CD4-positive, CD25-positive, alpha-beta regulatory T cell (primary cell): ENCODE measurements at places on chromosomes 7 and 10. TPM values are rescaled to one million over a fixed set of nuclear protein-coding genes. Genes with fewer than 3 reads are reported as not detected.

GRCh38 chr7:39429421-39429820 lies 136.8 kb upstream of the YAE1 start:
- H3K36me3 ChIP-seq, result no peaks in the 10 kb centered on the region
- H3K27ac ChIP-seq, result no peak overlapping the region
- no peaks in the 10 kb centered on the region for H3K4me1 ChIP-seq

Gene COX15
- total RNA-seq, result 18.0 TPM

- H3K27me3 ChIP-seq, result no peaks in the 10 kb centered on the region
- no peak overlapping the region for H3K27ac ChIP-seq
- H3K4me3 ChIP-seq, result no peak overlapping the region
- no peaks in the 10 kb centered on the region for H3K4me1 ChIP-seq
- H3K36me3 ChIP-seq, result no peaks in the 10 kb centered on the region
Measured at GRCh38 chr7:40324914-40325313, 190.1 kb downstream of the SUGCT start.

Gene PCLO
- total RNA-seq, result not detected

DNA sequence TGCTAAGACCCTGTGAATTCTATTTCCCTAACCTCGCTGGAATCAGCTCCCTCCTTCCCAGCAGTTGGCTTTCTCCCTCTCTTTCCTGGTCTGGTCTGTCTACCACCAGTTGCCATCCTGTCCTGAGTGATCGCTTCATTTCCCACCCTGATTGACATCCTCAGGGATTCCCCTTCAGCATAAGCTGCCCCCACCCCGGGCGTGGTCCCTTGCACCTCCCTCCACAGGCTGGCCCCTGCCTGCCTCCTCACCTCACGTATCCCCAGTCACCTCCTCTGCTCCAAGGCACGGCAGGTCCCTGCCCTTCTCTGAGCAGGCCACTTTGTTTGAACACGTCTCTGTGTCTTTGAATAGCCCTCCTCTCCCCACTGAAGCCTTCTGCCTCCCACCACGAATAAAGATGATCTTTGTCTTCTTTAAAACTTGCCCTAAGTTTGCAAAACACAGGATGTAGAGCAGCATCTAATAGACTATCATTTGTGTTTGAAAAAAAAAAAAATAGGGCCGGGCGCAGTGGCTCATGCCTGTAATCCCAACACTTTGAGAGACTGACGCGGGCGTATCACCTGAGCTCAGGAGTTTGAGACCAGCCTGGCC lies 233.5 kb downstream of the CUX1 start:
- H3K27me3 ChIP-seq, result no peaks in the 10 kb centered on the region
- H3K27ac ChIP-seq, result no peak overlapping the region
- no peak overlapping the region for H3K4me3 ChIP-seq
- no peak for DNase-seq
- H3K4me1 ChIP-seq, result no peaks in the 10 kb centered on the region
- H3K36me3 ChIP-seq, result no peaks in the 10 kb centered on the region

GRCh38 chr10:68330852-68331454 lies 911 bp upstream of the HNRNPH3 start:
- H3K36me3 ChIP-seq, result no peaks in the 10 kb centered on the region
- peak overlapping the region; percentile 95 for H3K4me3 ChIP-seq
- H3K4me1 ChIP-seq, result peaks cover 23% of the 10 kb centered on the region
- H3K27ac ChIP-seq, result peak overlapping the region; percentile 97

Gene CLEC2L
- total RNA-seq, result 0.39 TPM

- no peak for DNase-seq
- H3K4me1 ChIP-seq, result no peaks in the 10 kb centered on the region
- no peaks in the 10 kb centered on the region for H3K27me3 ChIP-seq
Measured at GRCh38 chr10:30247704-30248103, 101.4 kb downstream of the MTPAP start.

- H3K27me3 ChIP-seq, result no peaks in the 10 kb centered on the region
- H3K36me3 ChIP-seq, result no peaks in the 10 kb centered on the region
- H3K4me3 ChIP-seq, result no peak overlapping the region
- no peak for DNase-seq
- no peak overlapping the region for H3K27ac ChIP-seq
Measured at GRCh38 chr7:44143646-44144250, 2.6 kb upstream of the MYL7 start.

Gene SFRP5
- not detected for total RNA-seq

Gene CCDC136
- total RNA-seq, result 14.1 TPM

GRCh38 chr10:128065881-128066534 lies 60.2 kb downstream of the MKI67 start:
- no peak overlapping the region for H3K27ac ChIP-seq
- DNase-seq, result no peak
- H3K4me1 ChIP-seq, result peaks cover 47% of the 10 kb centered on the region

DNA sequence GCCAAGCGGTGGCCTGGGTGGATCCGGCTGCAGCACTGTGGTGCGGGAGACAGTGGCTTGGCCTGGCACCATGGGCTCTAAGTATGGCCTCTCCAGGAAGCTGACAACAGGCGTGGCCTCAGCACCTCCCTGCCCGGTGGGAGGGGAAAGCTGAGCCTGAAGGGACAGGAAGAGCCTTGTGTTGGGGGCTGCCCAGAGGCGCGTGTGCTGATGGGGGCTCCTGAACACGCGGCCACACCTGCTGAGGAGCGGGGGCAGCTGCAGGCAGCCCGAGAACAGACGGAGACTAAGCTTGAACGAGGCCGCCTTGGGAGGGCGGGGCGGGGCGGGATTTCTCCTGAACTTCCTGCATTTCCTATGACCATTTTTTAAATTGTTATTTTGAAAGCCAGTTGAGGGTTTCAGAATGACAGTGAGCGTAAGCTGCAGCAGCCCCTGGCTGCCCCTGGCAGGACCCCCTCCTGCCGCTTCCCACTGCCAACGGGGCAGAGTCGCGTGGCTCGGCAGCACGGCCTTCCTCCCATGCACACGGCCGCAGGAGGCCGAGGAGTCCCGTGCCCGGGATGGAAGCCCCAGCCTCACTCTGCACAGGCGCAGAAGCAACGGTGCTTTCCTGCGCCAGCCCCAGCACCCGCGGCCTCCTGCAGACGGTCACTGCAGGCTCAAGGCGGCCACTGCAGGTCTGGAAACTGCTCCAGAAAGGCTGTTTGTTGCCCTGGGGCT lies 43.2 kb downstream of the DPYSL4 start:
- no peaks in the 10 kb centered on the region for H3K27me3 ChIP-seq
- H3K4me3 ChIP-seq, result peak overlapping the region; percentile 19
- H3K36me3 ChIP-seq, result no peaks in the 10 kb centered on the region
- H3K27ac ChIP-seq, result peak overlapping the region; percentile 51

DNA sequence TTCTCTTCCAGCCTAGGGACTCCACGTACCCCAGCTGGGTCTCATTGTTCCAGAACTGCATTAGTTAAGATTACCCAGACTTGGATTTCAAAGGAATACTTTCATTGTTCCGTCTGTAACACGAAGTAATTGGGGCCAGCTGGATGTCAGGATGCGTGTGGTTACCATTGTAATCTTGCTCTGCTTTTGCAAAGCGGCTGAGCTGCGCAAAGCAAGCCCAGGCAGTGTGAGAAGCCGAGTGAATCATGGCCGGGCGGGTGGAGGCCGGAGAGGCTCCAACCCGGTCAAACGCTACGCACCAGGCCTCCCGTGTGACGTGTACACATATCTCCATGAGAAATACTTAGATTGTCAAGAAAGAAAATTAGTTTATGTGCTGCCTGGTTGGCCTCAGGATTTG lies 21.0 kb downstream of the LRRC17 start:
- no peaks in the 10 kb centered on the region for H3K4me1 ChIP-seq
- H3K36me3 ChIP-seq, result no peaks in the 10 kb centered on the region
- no peak overlapping the region for H3K4me3 ChIP-seq
- no peak overlapping the region for H3K27ac ChIP-seq
- no peak for DNase-seq
- H3K27me3 ChIP-seq, result peaks cover 2% of the 10 kb centered on the region

GRCh38 chr10:122034149-122034756 lies 45.3 kb downstream of the TACC2 start:
- no peaks in the 10 kb centered on the region for H3K36me3 ChIP-seq
- no peak for DNase-seq
- H3K27me3 ChIP-seq, result no peaks in the 10 kb centered on the region
- no peak overlapping the region for H3K27ac ChIP-seq
- no peaks in the 10 kb centered on the region for H3K4me1 ChIP-seq
- no peak overlapping the region for H3K4me3 ChIP-seq

Gene POU6F2
- not detected for total RNA-seq

Gene SMKR1
- not detected for total RNA-seq

GRCh38 chr10:34959321-34959720 lies 130.8 kb downstream of the CUL2 start:
- H3K27ac ChIP-seq, result no peak overlapping the region
- no peaks in the 10 kb centered on the region for H3K4me1 ChIP-seq
- no peak overlapping the region for H3K4me3 ChIP-seq
- H3K27me3 ChIP-seq, result no peaks in the 10 kb centered on the region

- no peaks in the 10 kb centered on the region for H3K27me3 ChIP-seq
- H3K4me3 ChIP-seq, result no peak overlapping the region
- H3K4me1 ChIP-seq, result no peaks in the 10 kb centered on the region
- DNase-seq, result no peak
- H3K27ac ChIP-seq, result no peak overlapping the region
- H3K36me3 ChIP-seq, result no peaks in the 10 kb centered on the region
Measured at GRCh38 chr7:5041047-5041446, 4.6 kb upstream of the RBAK start.

DNA sequence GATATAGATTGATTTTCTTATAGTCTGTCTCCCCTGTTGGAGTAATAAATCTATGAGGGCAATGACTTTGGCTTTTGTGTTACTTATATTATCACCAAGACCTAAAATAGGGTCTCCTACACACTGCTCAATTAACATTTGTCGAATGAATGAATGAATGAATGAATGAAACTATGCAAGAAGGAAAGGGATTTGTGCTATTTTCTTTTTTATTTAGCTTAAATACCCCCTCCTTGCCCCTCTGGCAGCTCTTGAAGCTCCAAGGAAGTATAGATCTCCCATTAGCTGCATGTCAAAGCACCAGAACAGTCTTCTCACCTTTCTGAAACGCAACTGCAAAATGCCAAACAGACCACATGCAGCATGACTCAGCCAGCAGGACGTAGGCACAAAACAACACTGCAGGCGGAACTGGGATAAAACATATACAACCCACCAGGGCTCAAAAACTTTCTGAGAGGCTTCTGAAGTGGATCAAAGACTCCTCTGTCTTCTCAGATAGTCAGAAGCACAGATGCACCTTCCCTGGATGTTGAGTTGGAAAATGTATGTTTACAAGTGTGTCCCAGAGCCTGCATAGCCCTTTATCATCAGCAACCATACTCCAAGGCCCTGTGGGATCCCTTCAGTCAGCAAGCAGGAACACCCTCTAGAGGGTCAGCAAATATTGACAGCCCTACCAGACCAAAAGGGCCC lies 187.8 kb downstream of the NPSR1 start:
- H3K27ac ChIP-seq, result no peak overlapping the region
- no peaks in the 10 kb centered on the region for H3K4me1 ChIP-seq
- H3K36me3 ChIP-seq, result no peaks in the 10 kb centered on the region

DNA sequence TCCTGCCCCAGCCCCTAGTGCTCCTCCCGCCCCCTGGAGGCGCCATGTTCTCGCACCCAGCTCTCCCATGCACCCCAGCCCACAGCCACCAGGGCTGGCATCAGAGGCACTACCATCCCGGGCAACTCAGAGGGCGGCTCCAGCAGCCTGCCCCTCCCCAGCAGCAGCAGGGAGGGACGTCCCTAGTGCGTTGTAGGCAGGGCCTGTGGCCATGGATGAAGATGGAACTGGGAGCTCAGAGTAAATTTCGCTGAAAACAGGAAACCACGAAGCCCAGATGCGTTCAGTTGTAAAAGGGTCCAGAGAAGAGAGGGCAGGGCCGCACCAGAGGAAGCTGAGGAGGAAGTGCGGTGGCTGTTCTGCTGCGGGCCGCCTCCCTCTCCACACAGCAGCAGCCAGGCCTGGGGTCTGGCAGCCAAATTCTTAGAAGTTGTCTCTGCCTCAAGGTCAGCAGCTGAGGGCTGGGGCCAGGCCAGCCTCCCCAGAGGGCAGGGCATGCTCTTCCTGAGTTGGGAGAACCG lies 24.6 kb downstream of the VSIR start:
- H3K4me3 ChIP-seq, result peak overlapping the region; percentile 47
- peak; percentile 99 for DNase-seq
- H3K4me1 ChIP-seq, result peaks cover 100% of the 10 kb centered on the region
- peaks cover 26% of the 10 kb centered on the region for H3K36me3 ChIP-seq
